ENCODE measurements at places on chromosomes 12 and 14. TPM values are rescaled to one million over a fixed set of nuclear protein-coding genes. Genes with fewer than 3 reads are reported as not detected.

GRCh38 chr12:90953956-90954421 lies 987 bp downstream of the CCER1 start:
- no peak for DNase-seq

GRCh38 chr14:73788701-73789551 lies 62.7 kb upstream of the PTGR2 start:
- DNase-seq = no peak

Gene IL31
- not detected for total RNA-seq

Gene BIN2
- total RNA-seq = not detected

Gene FOXG1
- not detected for total RNA-seq

Gene PAWR
- total RNA-seq = 67.5 TPM

Data from HFFc6 (cell line).